Neuronal stem cell (in vitro differentiated cells): ENCODE measurements at places on chromosomes 7 and 10.

- H3K4me1 ChIP-seq: peaks cover 5% of the 10 kb centered on the region
- no peaks in the 10 kb centered on the region for H3K27me3 ChIP-seq
- H3K36me3 ChIP-seq: no peaks in the 10 kb centered on the region
- no peak for DNase-seq
- H3K4me3 ChIP-seq: no peak overlapping the region
Measured at GRCh38 chr7:135712796-135713195, 15.2 kb downstream of the SLC13A4 start.

- H3K36me3 ChIP-seq: no peaks in the 10 kb centered on the region
- no peak overlapping the region for H3K4me3 ChIP-seq
- peak overlapping the region; percentile 52 for H3K27ac ChIP-seq
- H3K4me1 ChIP-seq: peaks cover 29% of the 10 kb centered on the region
- DNase-seq: no peak
Measured at GRCh38 chr7:77430927-77431326, 14.8 kb upstream of the GSAP start.

GRCh38 chr7:78253850-78254725, 455.5 kb downstream of the PHTF2 start:
- no peaks in the 10 kb centered on the region for H3K36me3 ChIP-seq
- no peaks in the 10 kb centered on the region for H3K27me3 ChIP-seq
- no peak overlapping the region for H3K4me3 ChIP-seq
- H3K4me1 ChIP-seq: no peaks in the 10 kb centered on the region
- DNase-seq: no peak
- no peak overlapping the region for H3K27ac ChIP-seq

DNA sequence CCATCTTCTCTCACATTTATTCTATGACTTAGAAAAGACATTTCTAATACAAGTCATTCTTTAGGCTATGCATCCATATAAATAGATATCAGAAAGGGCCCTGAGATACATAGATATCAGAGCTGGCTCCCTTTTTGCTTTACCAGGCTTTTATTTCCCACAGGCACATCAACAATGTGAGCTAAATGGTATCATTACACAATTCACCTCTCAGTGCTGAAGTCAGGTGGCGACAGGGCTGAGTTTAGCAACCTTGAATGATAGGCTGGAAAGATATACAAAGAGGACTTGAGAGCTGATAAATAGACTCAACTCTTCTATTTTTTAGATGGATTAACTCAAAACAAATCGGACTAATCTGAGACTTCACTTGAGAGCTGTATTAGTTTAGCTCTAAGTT, 189.2 kb upstream of the COL1A2 start:
- H3K36me3 ChIP-seq: no peaks in the 10 kb centered on the region
- no peaks in the 10 kb centered on the region for H3K4me1 ChIP-seq
- no peaks in the 10 kb centered on the region for H3K27me3 ChIP-seq

GRCh38 chr7:63054191-63054661, 944.4 kb upstream of the ZNF722 start:
- no peaks in the 10 kb centered on the region for H3K27me3 ChIP-seq
- H3K27ac ChIP-seq: no peak overlapping the region
- H3K36me3 ChIP-seq: no peaks in the 10 kb centered on the region
- H3K4me1 ChIP-seq: no peaks in the 10 kb centered on the region
- no peak overlapping the region for H3K4me3 ChIP-seq

DNA sequence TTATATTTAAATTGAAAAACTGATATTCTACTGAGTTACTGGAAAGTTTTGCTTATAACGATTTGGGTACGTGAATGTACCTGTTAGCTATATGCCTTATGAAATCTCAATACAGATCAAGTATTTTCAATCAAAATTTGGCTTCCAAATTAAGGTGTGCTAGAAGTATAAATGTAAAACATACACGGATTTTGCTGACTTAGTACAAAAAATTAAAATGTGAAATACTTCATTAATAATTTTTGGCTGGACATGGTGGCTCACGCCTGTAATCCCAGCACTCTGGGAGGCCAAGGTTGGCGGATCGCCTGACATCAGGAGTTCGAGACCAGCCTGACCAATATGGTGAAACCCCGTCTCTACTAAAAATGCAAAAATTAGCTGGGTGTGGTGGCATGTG, 11.7 kb downstream of the DNAJC1 start:
- no peak overlapping the region for H3K4me3 ChIP-seq
- H3K27me3 ChIP-seq: no peaks in the 10 kb centered on the region
- no peaks in the 10 kb centered on the region for H3K4me1 ChIP-seq
- H3K27ac ChIP-seq: no peak overlapping the region

DNA sequence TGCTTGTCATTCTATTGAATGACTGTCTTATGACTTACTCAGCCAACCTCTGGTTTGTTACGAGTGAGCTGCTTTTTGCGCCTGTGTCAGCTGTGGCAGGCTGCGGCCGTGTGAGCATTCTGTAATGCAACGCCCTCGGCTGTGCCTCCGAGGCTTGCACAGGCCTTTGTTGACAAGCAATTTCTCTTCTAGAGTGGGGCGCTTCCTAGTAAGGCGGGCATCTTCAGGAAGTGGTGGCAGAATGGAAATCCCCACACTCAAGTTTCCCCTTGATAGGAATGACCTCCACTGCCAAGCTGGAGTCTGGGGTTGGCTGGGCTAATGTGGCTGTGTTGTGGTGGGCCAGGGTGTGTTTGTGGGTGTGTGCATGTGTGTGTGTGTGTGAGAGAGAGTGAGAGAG, 20.2 kb upstream of the TMEM178B start:
- H3K27me3 ChIP-seq: no peaks in the 10 kb centered on the region
- no peak overlapping the region for H3K4me3 ChIP-seq
- H3K4me1 ChIP-seq: no peaks in the 10 kb centered on the region
- no peak for DNase-seq

DNA sequence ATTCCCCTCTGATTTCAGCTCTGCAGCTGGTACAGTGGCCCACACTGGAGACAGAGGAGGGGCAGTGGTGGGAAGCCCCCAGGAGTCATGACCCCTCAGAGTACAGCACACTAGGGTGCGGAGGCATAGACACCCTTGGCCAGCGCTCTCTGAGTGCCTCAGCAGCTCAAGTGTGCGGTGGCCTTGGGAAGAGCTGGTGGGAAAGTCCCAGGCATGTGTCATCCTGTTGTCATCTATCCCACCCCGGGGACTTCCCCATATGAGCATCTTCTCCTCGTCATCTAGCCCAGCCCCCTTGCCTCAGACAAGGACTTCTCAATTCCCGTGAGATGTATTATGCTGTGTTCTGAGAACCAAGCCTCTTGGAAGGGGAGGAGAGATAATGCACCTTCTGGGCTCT, 15.6 kb upstream of the PPIF start:
- no peak overlapping the region for H3K27ac ChIP-seq
- H3K36me3 ChIP-seq: no peaks in the 10 kb centered on the region
- no peak overlapping the region for H3K4me3 ChIP-seq
- no peaks in the 10 kb centered on the region for H3K4me1 ChIP-seq

- no peak overlapping the region for H3K27ac ChIP-seq
- no peaks in the 10 kb centered on the region for H3K36me3 ChIP-seq
- peak overlapping the region; percentile 69 for H3K4me3 ChIP-seq
- DNase-seq: no peak
- H3K27me3 ChIP-seq: no peaks in the 10 kb centered on the region
Measured at GRCh38 chr7:100745184-100745583, 11.8 kb downstream of the ZAN start.

DNA sequence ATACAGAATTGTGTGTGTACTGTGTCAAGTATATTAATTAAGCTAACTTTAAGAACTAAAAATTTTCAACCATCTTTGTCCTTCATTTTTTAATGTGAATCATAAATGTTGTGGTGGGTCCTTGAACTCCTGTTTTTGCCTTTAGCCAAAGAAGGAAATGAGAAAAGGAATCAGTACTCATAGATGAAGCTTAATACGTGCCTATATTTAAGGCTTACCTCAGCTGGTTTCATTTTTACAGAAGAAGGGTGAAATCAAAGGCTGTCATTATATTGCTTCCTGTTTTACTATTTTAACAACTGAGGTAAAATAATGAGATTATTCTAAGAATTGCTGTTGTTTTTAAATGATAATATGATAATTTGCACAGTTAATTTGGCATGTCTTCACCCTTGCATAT, 6.3 kb upstream of the SNX13 start:
- no peaks in the 10 kb centered on the region for H3K36me3 ChIP-seq
- H3K27me3 ChIP-seq: no peaks in the 10 kb centered on the region
- H3K4me3 ChIP-seq: no peak overlapping the region
- no peaks in the 10 kb centered on the region for H3K4me1 ChIP-seq
- no peak for DNase-seq

DNA sequence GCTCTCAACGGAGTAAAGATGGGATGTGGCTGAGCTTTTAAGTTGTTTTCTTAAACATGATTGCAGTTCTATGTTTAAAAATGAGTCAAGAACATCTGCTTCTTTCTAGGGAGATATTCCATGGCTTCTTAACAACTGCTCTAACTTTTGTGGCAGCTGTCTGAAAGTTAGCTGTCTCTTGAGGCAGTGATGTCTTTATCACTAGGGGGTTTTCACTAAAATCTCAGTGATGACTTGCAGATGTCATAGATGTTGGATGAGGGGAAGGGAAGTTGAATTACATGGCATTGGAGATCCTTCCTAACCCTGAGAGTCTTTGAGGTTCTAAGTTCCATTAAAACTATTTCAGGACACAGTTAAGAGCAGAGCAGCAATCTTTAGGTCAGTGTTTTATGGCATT, 43.5 kb downstream of the PRKG1 start:
- H3K27me3 ChIP-seq: no peaks in the 10 kb centered on the region
- no peak overlapping the region for H3K27ac ChIP-seq
- DNase-seq: no peak

DNA sequence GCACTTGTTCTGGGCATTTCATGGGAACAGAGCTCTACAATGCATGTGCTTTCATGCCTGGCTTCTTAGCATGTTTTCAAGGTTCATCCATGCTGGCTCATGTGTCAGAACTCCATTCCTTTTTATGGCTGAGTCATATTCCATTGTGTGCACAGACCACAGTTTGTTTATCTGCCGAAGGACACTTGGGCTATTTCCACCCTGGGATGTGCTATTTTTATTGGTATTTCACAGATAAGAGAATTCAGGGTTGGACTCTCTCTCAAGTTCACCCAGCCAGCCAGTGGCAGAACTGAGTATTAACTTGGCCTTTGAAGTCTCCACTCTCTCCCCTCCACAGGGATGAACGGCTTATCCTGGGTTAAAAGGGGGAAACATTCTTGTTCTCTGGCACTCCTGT, 190.7 kb upstream of the GPR26 start:
- H3K27ac ChIP-seq: no peak overlapping the region
- no peak for DNase-seq
- no peaks in the 10 kb centered on the region for H3K36me3 ChIP-seq
- H3K4me3 ChIP-seq: no peak overlapping the region

DNA sequence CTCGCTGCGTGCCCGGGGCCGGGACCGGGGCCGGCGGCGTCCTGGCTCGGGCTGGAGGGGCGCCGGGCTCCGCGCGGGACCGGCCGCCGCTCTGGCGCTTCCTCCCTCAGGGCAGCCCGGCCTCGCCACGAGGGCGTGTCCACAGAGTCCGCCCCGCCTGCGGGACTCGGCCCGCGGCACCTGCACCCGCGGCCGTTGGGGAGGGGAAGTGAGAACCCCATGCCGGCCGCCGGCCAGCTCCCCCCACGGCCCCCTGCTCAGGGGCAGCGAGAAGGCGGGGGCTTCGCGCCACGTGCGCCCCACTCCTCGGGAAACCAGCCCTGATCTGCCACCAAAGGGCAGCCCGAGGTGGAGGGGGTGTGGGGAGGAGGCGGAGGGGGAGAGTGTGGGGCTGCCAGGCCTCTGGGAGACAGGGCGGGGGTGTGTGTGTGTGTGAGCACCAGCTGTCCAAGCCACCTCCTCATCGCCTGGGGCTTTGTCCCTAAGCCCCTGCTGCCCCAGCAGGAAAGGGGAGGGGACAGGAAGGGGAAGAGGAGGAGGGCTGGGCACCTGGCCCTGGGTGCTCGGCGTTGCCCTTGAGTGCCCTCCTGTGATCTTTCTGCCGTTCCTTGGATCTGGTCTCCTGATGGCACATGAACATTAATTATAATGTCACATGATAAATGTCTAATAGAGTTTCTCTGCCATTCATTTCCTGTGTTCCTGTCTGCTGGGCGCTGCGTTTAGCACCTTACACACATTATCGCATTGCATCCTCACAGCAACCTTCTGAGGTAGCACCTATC, at the start of gene PIK3AP1:
Gene PIK3AP1, minus strand, starts transcription at position 93 of the 785 bp plus-strand sequence. CDS start 120 bp downstream, outside the sequence.
- no peaks in the 10 kb centered on the region for H3K36me3 ChIP-seq
- peak; percentile 30 for DNase-seq
- H3K4me1 ChIP-seq: no peaks in the 10 kb centered on the region

GRCh38 chr7:11343818-11344413, 370.2 kb downstream of the PHF14 start:
- H3K4me3 ChIP-seq: no peak overlapping the region
- no peaks in the 10 kb centered on the region for H3K27me3 ChIP-seq
- H3K36me3 ChIP-seq: no peaks in the 10 kb centered on the region
- no peak overlapping the region for H3K27ac ChIP-seq
- peak; percentile 65 for DNase-seq

GRCh38 chr10:25522294-25522693, 347.5 kb downstream of the GPR158 start:
- no peak overlapping the region for H3K4me3 ChIP-seq
- H3K4me1 ChIP-seq: no peaks in the 10 kb centered on the region
- no peaks in the 10 kb centered on the region for H3K27me3 ChIP-seq
- H3K27ac ChIP-seq: no peak overlapping the region
- H3K36me3 ChIP-seq: no peaks in the 10 kb centered on the region

DNA sequence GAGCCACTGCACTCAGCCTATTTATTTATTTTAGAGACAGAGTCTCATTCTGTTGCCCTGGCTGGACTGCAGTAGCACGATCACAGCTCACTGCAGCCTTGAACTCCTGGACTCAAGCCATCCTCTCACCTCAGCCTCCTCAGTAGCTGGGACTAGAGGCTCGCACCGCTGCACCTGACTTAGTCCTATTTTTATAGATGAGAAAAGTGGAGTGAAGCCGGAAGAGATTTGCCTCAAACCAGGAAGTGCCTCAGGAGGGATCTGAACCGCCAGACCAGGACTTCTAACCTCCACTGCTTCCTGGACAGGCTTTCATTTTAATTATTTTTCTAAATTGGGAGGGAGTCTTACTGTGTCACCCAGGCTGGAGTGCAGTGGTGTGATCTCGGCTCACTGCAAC, 17.5 kb upstream of the CLIP2 start:
- no peaks in the 10 kb centered on the region for H3K36me3 ChIP-seq
- H3K27ac ChIP-seq: no peak overlapping the region
- H3K27me3 ChIP-seq: no peaks in the 10 kb centered on the region
- DNase-seq: no peak

DNA sequence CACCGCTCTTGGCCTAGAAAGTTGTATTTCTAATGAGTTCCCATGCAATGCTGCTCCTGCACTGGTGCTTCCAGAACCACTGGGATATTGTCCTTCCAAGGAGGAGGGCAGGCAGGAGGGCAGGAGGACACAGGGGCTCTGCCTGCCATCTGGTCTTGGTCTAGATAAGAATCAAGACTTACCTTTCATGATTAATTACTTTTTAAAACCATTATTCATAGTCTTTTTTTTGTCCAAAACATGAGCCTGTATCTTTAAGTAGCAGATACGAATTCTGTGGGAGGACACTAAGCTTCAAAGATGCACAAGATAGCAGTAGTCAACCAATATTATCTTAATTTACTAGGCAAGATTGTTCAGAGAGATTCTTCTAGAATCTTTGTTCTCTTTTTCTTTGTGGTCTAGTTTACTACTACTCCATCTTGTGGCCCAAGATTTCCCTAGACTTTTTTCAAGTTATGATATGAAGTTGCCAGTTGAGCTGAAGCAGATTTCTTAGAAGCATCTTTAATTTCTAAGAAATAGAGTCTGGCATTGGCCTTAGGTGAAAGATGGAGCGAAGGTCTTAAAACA, 57.6 kb downstream of the RBM33 start:
- no peak overlapping the region for H3K27ac ChIP-seq
- H3K36me3 ChIP-seq: peaks cover 19% of the 10 kb centered on the region
- no peaks in the 10 kb centered on the region for H3K27me3 ChIP-seq
- no peak for DNase-seq

GRCh38 chr10:84826704-84827103, 498.3 kb downstream of the CCSER2 start:
- no peaks in the 10 kb centered on the region for H3K36me3 ChIP-seq
- no peaks in the 10 kb centered on the region for H3K27me3 ChIP-seq
- no peak for DNase-seq
